ENCODE measurements at places on chromosomes 6 and 20.

- no peak for DNase-seq
Measured at GRCh38 chr6:82597201-82597600, 233.6 kb downstream of the TPBG start.

- DNase-seq = no peak
Measured at GRCh38 chr6:2029130-2029794, 216.1 kb downstream of the GMDS start.

DNA sequence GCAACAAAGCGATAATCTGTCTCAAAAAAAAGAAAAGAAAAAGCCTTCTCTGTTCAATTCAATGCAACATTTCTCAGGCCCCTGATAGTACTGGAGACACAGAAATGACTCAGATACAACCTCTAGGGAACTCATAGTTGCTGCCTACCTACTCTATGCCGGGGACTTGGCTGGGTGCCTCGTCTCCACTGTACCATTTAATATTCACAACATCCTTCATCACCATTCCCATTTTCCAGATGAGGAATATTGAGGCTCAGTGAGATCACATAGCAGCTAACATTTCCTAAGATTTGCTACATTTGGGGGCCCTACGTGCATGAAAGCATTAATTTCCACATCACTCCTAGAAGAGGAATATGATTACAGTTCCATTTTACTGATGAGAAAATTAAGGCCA, 7.5 kb downstream of the NOL4L start:
- DNase-seq = no peak

DNA sequence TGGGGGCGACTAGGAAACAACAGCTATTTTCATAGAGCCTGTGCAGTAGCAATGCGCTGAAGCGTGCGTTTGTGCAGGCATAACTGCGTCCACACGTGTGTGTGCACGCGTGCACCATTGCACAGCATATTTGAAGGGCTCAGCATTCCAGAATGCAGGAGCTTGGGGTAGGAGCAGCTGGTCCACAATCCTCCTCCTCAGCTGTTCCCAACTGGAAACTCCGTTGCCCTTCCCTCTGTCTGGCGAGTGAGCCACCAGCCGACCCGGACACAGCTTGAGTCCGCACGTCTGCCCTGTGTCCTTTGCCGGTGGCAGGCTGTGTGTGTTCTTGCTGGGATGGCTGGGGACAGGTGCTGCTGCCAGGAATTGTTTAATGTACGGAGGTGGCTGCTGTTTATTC, 110.2 kb downstream of the SASH1 start:
- DNase-seq = no peak
